Fibroblast of lung (primary cell): ENCODE measurements at places on chromosomes 11 and 22. TPM values are rescaled to one million over a fixed set of nuclear protein-coding genes. Genes with fewer than 3 reads are reported as not detected.

The CTSW gene
- 0.10 TPM in 1 of 2 replicates, not detected in the other for polyA plus RNA-seq

- no peak for DNase-seq
- H3K27me3 ChIP-seq: peaks cover 8% of the 10 kb centered on the region
- no peak overlapping the region for H3K4me3 ChIP-seq
- H3K4me1 ChIP-seq: no peaks in the 10 kb centered on the region
- no peaks in the 10 kb centered on the region for H3K36me3 ChIP-seq
- no peak overlapping the region for H3K27ac ChIP-seq
Observed at GRCh38 chr11:123006860-123007542, 25.4 kb upstream of the BSX start.

GRCh38 chr11:12834166-12834565, 159.9 kb downstream of the TEAD1 start:
- H3K4me1 ChIP-seq: peaks cover 4% of the 10 kb centered on the region
- no peak for DNase-seq

DNA sequence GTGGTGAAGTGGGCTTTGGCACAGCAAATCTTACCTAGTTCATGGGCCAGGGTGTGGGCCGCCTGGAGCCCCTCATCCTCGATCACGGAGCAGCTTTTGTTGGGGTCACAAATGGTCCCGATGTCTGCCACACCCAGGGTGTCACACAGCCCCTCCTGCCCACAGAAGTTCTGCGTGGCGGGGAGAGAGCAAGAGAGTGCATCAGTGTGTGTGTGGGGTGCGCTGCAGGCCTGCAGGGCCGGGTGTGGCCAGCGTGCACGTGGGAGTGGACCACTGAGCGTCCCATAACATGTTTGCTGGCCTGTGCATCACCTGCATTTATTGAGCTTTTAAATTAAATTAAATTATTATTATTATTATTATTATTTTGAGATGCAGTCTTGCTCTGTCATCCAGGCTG, 11.5 kb downstream of the ADAMTS8 start:
- no peak overlapping the region for H3K27ac ChIP-seq
- H3K4me1 ChIP-seq: peaks cover 27% of the 10 kb centered on the region
- no peak for DNase-seq
- H3K27me3 ChIP-seq: no peaks in the 10 kb centered on the region

- no peaks in the 10 kb centered on the region for H3K4me1 ChIP-seq
- H3K36me3 ChIP-seq: no peaks in the 10 kb centered on the region
- H3K27ac ChIP-seq: no peak overlapping the region
- DNase-seq: no peak
Observed at GRCh38 chr11:40130427-40130826, 1329.0 kb downstream of the LRRC4C start.
